H1 (cell line): ENCODE measurements at places on chromosomes 5 and 9. TPM values are rescaled to one million over a fixed set of nuclear protein-coding genes. Genes with fewer than 3 reads are reported as not detected.
A peak's percentile ranks its signal among the peaks of the same experiment; 100 is the strongest.

The ERBIN gene
- 28.5 and 33.2 TPM in 2 replicates for total RNA-seq

The PCDHB14 gene
- 2.7 and 2.9 TPM in 2 replicates for total RNA-seq

The PTGDS gene
- total RNA-seq, result 2.2 and 2.3 TPM in 2 replicates

The DNAH5 gene
- 0.50 and 0.73 TPM in 2 replicates for total RNA-seq

The EPB41L4A gene
- 4.6 and 6.1 TPM in 2 replicates for total RNA-seq

The IL33 gene
- not detected in 2 replicates for total RNA-seq

- H3K4me3 ChIP-seq, result no peak overlapping the region
- peaks cover 36% of the 10 kb centered on the region for H3K27me3 ChIP-seq
- H3K27ac ChIP-seq, result no peak overlapping the region
- H3K36me3 ChIP-seq, result no peaks in the 10 kb centered on the region
- H3K4me1 ChIP-seq, result peaks cover 7% of the 10 kb centered on the region
- peak; percentile 54 for DNase-seq
Measured at GRCh38 chr9:126705767-126706697, 92.3 kb downstream of the LMX1B start.

DNA sequence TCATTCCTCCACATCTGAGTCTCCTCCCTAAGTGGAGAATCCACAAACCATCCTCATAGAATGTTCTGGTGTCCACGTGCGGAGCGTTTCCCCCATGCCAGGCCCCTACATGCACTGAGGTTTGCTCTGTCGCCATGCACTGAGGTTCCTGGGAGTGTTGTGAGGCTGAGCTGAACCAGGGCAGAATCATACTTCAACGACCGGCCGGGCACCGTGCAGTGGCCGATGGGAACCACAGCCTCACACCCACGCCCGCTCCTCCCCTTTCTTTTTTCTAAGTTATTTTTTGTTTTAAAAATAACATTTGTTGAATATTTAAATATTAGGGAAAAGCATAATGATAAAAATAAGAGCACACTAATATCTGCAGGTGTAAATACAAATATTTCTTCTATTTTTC, 260.4 kb upstream of the IRX4 start:
- no peaks in the 10 kb centered on the region for H3K4me1 ChIP-seq
- no peaks in the 10 kb centered on the region for H3K27me3 ChIP-seq
- no peak for DNase-seq

DNA sequence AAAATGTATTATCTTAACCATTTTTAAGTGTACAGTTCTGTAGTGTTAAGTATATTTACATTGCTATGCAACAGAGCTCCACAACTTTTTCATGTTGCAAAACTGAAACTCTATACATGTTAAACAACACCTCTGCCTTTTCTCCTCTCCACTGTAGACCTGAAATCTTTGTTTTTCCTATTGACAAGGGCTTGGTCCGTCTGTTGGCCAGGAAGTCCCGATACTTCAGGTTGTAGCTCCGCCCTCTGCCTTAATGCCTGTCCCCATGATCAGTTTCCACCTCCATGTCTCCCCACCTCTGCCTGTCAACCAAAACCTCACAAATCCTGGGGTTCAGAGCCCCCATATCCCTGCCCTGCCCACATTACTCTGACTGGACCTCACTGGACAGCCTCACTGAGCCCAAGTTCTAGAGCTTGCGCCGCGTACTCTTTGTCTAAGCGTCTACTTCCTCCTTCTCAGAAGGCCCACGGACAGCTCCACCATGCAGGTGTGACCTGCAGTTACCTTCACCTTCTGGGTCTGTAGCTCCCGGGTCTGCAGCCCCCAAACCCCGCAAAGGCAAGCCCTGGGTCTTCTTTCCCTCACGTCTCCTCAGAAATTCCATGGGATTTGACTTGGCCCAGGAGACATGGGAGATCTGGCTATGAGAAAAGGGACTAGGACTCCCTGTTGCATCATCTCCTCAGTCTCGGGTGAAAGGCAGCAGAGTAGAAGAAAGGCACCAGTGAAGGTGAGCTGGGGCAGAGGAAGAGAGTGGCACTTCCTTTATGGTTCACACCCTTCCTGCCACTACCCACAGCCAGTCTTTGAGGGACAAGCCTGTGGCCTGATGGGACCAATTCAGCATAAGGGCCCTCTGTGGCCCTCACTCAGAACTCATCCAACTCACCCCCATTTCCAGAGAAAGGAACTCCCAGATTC, 8.0 kb downstream of the GLIPR2 start:
- no peak for DNase-seq
- no peaks in the 10 kb centered on the region for H3K36me3 ChIP-seq
- peaks cover 4% of the 10 kb centered on the region; the same call in 1 of the 2 replicates for H3K4me1 ChIP-seq
- H3K4me3 ChIP-seq, result no peak overlapping the region
- no peak overlapping the region for H3K27ac ChIP-seq

DNA sequence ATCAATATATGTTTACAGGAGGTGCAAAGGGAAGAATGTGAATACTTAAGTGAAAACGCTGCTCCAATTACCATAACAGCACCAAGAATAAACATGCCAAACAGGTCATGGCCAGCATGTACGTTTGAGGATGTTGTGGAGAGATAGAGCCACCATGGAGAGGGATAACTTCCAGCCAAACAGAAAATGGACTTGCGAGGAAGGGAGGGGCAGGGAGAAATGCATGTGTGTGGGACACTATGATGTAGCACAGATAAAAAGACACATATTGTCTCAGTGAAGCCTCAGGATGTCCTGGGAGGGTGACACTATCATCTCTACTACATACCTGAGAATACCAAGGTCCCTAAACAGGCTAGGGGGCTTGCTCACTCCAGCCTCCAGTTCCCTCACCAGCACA, 488.9 kb downstream of the SPOCK1 start:
- no peak overlapping the region for H3K4me3 ChIP-seq
- H3K27me3 ChIP-seq, result no peaks in the 10 kb centered on the region
- H3K36me3 ChIP-seq, result no peaks in the 10 kb centered on the region

DNA sequence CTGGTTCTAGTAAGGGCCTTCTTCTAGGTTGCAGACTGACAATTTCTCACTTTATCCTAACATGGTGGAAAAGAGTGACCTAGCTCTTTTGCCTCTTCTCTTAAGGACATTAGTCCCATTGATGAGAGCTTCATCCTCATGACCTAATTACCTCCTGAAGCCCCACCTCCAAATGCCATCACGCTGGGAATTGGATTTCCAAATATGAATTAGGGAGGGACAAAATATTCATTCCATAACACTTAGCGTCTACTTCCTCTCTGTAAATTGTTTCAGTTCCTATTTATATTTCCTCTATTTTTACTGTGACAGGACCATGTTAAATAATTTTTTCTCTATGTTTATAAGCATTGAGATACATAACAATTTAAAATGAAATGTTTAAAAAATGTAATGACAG, 408.8 kb downstream of the CDH10 start:
- H3K4me3 ChIP-seq, result no peak overlapping the region
- no peaks in the 10 kb centered on the region for H3K4me1 ChIP-seq
- no peak overlapping the region for H3K27ac ChIP-seq
- no peaks in the 10 kb centered on the region for H3K27me3 ChIP-seq
- DNase-seq, result no peak

DNA sequence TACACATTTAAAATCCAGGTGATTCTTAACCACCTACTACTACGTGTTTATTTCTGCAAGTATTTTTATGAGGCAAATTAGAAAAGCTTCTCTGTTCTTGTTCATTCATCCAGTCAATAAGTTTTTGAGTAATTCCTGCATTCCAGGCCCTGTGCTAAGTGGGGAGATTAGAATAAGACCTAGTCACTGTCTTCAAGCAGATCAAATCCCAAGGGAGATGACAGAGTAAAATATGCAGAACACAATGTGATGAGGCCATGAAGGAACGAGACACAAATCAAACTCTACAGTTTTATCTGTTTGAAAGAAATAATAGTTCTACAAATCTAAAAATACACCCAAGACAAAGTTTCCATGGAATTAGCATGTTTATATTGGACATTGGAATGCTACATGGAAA, 158.8 kb downstream of the CEP120 start:
- H3K4me3 ChIP-seq, result no peak overlapping the region
- H3K27me3 ChIP-seq, result no peaks in the 10 kb centered on the region
- H3K27ac ChIP-seq, result no peak overlapping the region
- H3K4me1 ChIP-seq, result no peaks in the 10 kb centered on the region; the same call in 1 of the 2 replicates
- DNase-seq, result no peak

DNA sequence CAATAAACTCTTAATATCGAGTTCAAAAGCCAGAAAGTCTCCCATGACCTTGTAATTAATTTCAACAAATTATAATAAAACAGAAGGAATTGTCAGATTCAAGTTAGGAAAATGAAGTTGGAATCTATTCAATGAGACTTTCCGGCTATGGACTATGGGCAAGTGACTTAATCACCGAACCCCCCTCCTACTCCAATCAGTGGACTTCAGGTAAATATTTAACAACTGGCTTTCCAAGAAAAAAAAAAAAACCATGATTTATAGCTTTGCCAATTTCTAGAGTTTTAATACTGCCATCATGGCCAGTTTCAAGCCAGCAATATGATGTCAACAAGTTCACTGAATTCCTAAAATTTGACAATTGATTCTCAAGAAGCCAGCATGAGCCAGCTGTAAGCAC, 4.5 kb downstream of the SLC45A2 start:
- DNase-seq, result no peak
- no peak overlapping the region for H3K27ac ChIP-seq
- H3K36me3 ChIP-seq, result no peaks in the 10 kb centered on the region
- H3K4me1 ChIP-seq, result peaks cover 6% of the 10 kb centered on the region

DNA sequence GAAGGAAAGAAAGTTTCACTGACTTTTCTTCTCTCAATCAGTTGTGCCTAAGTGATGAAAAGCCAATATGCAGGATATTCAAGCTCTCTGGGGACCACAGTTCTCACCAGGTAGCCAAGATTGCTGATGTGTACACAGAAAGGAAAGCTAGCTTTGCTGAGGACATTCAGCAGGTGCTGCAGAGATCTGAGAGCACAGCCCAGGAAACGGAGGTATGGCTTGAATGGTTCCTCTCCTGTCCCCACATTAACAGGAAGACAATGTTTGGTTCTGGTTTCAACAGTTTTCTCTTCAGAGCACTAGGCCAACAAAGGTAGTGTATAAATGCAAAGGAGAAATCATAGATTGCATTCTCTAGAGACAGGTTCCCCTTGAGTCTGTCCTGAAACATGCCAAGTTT, 69.6 kb downstream of the PTPDC1 start:
- H3K27ac ChIP-seq, result no peak overlapping the region
- H3K4me1 ChIP-seq, result peaks cover 11% of the 10 kb centered on the region
- no peak overlapping the region for H3K4me3 ChIP-seq
- DNase-seq, result no peak

GRCh38 chr9:134456756-134457305, 130.6 kb downstream of the RXRA start:
- no peaks in the 10 kb centered on the region for H3K36me3 ChIP-seq
- DNase-seq, result no peak
- no peaks in the 10 kb centered on the region for H3K4me1 ChIP-seq

- no peaks in the 10 kb centered on the region for H3K36me3 ChIP-seq
- no peaks in the 10 kb centered on the region for H3K4me1 ChIP-seq
- no peak overlapping the region for H3K27ac ChIP-seq
- H3K27me3 ChIP-seq, result peaks cover 1% of the 10 kb centered on the region
- no peak for DNase-seq
- H3K4me3 ChIP-seq, result no peak overlapping the region
Measured at GRCh38 chr5:167271511-167271910, 1019.9 kb upstream of the WWC1 start.

DNA sequence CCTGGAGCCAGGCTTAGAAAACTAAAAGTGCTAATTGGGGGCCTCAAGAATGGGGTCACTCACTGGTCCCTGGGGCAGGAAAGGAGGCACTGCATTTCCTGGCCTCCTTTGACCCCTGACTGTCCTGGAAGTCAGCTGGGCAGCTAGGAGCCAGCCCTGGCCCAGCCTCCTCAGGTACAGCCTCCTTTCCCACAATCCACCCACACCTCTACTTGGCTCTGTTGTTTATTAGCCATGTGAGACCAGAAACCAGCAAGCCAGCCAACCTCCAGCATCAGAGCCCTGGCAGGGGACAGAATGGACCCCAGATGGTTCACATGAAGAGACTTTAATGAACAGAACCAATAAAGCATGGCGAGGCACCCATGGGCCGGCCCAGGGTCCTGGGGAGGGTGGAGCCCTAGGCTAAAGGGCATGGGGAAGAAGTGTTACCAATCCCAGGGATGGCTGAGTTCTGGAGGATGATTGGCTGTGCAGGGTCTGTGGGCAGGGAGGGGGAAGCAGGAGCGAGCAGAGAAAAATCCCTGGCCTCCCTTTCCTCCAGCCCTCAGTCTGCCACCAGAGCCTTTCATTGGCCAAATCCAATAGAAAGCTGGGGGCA, 55.3 kb upstream of the ANGPTL2 start:
- H3K4me3 ChIP-seq, result no peak overlapping the region
- no peak overlapping the region for H3K27ac ChIP-seq
- no peak for DNase-seq
- no peaks in the 10 kb centered on the region for H3K36me3 ChIP-seq
- H3K4me1 ChIP-seq, result peaks cover under 1% of the 10 kb centered on the region; the same call in 1 of the 2 replicates
- H3K27me3 ChIP-seq, result no peaks in the 10 kb centered on the region

DNA sequence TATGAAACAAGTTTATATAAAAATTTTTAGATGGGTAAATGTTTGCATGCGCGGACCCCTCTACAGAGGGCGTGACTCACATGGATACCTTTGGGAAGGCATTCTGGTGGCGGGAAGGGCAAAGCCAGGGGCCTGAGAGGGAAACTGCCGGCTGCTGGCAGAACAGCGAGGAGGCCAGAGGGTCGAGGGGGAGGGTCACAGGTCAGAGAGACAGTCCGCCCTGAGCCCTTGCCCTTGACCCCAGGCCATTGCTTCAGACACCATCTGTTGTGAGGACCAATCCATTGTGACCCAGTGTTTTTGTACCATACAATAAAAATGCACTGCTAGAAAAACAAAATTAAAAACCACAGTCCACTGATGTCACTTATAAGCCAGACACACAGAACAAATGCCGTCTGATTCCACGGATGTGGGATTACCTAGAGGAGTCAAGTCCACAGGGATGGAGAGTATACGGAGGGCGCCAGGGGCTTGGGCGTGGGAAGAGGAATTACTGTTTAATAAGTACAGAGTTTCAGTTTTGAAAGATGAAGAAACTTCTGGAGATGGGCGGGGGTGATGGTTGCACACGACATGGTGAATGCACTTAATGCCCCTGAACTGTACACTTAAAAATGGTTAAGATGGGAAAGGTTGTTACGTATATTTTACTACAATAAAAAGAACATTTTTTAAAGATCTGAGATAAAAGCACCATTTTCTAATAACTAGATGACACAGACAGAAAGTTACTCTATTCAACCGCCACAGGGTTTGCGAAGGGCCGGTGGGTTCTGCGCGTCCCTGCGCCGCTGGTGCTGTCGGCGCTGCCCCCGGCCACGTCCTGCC, 12.0 kb downstream of the BTNL9 start:
- H3K27me3 ChIP-seq, result peaks cover 68% of the 10 kb centered on the region
- H3K4me3 ChIP-seq, result peak overlapping the region; percentile 57
- peaks cover 11% of the 10 kb centered on the region for H3K4me1 ChIP-seq
- H3K36me3 ChIP-seq, result no peaks in the 10 kb centered on the region
